ENCODE measurements at places on chromosomes 3 and 15. TPM values are rescaled to one million over a fixed set of nuclear protein-coding genes. Genes with fewer than 3 reads are reported as not detected.

DNA sequence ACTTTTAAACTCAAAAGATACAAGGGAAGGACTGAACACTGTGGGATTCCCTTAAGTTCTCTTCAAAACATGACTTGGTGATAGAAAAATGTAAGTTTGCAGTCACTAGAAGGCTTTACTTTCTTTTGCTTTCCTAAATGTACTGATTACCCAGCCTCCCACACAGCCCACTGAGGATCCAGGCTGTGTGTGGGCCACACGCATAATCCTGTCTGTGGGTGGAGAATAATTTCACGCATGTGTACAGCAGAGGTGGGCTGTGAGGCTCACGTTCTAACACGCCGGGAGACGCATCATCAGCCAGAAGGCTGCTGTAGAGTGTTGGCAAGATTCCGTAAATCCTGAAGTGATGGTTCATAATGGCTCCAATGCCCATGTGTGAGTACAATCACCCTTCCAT is 165.5 kb downstream of the CLSTN2 start:
- H3K4me1 ChIP-seq = no peaks in the 10 kb centered on the region
- H3K27ac ChIP-seq = no peak overlapping the region
- H3K27me3 ChIP-seq = no peaks in the 10 kb centered on the region

- H3K36me3 ChIP-seq = no peaks in the 10 kb centered on the region
- H3K4me1 ChIP-seq = no peaks in the 10 kb centered on the region
- no peak overlapping the region for H3K4me3 ChIP-seq
- no peak overlapping the region for H3K27ac ChIP-seq
Measured at GRCh38 chr3:74489050-74489792, 125.2 kb downstream of the CNTN3 start.

Gene DUOX2
- total RNA-seq = not detected

Gene MNS1
- 0.74 TPM for total RNA-seq

DNA sequence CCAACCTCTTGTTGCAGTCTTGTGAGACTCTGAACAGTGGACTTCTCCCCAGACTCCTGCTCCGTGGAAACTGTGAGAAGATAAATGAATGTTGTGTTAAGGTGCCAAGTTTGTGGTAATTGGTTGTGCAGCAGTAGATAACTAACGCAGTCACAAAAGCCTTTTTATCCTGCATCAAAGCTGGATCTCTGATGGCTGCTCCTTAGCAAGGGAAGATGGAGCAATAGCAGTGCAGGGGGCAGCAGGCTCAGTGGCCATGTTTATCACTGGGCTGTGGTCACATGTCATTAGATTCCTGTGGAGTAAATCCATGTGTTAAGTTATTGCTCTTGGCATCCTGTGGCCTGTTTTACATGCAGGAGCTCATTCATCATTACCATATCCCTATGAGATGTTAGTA is 13.5 kb downstream of the CMTM7 start:
- no peaks in the 10 kb centered on the region for H3K36me3 ChIP-seq
- H3K27me3 ChIP-seq = no peaks in the 10 kb centered on the region
- H3K4me3 ChIP-seq = no peak overlapping the region
- no peak for DNase-seq
- no peak overlapping the region for H3K27ac ChIP-seq

Gene CHDH
- total RNA-seq = 0.71 TPM

Gene SUSD5
- total RNA-seq = not detected

- no peak for DNase-seq
- H3K4me3 ChIP-seq = no peak overlapping the region
- no peak overlapping the region for H3K27ac ChIP-seq
- H3K4me1 ChIP-seq = no peaks in the 10 kb centered on the region
- H3K36me3 ChIP-seq = peaks cover 10% of the 10 kb centered on the region
Measured at GRCh38 chr15:82231233-82231632, 31.3 kb downstream of the EFL1 start.

Gene DPPA4
- total RNA-seq = not detected

DNA sequence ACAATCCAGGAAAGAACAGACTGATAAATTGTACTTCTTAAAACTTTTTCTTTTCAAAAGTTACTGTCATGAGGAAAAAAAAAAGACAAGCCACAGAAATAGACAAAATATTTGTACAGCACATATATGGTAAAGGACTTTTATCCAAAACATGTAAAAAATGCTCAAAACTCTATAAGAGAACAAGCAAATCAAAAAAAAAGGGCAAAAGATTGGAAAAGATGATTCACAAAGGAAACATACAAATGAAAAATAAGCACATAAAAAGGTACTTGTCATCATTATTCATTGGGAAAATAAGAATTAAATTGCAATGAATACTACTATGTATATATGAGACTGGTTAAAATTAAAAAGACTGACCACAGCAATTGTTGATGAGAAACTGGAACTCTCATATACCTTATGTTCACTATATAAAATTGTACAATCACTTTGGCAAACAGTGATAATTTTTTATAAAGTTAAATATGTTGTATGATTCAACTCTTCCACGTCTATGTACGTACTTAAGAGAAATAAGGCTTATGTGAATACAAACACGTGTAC is 39.7 kb downstream of the DIPK2A start:
- no peaks in the 10 kb centered on the region for H3K4me1 ChIP-seq
- H3K27me3 ChIP-seq = no peaks in the 10 kb centered on the region
- H3K4me3 ChIP-seq = no peak overlapping the region
- H3K27ac ChIP-seq = no peak overlapping the region
- DNase-seq = no peak

DNA sequence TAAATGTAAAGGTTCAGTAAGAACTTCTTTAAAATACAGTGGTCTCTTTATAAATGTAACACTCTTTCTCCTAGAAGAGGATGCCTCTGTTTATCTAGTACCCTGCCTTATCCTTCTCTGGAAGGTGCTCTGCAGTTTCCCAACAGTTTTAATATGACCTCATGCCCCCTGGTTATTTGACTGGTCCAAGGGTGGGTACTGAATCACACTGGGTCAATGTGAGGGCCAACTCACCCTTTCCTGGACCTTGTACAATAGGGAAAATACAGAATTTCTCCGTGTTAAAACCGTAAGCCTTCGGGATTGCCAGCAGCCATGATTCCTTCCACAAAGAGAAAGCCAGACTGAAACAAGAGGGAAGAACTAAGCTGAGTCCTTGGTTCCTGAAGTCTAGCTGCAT is 9.2 kb downstream of the DCBLD2 start:
- H3K27me3 ChIP-seq = no peaks in the 10 kb centered on the region
- H3K36me3 ChIP-seq = no peaks in the 10 kb centered on the region
- H3K27ac ChIP-seq = no peak overlapping the region
- no peak for DNase-seq
- H3K4me1 ChIP-seq = no peaks in the 10 kb centered on the region

GRCh38 chr3:135240426-135240825 is 445.4 kb downstream of the EPHB1 start:
- no peaks in the 10 kb centered on the region for H3K4me1 ChIP-seq
- no peak overlapping the region for H3K27ac ChIP-seq
- H3K36me3 ChIP-seq = no peaks in the 10 kb centered on the region
- DNase-seq = no peak
- H3K27me3 ChIP-seq = no peaks in the 10 kb centered on the region
- H3K4me3 ChIP-seq = no peak overlapping the region

DNA sequence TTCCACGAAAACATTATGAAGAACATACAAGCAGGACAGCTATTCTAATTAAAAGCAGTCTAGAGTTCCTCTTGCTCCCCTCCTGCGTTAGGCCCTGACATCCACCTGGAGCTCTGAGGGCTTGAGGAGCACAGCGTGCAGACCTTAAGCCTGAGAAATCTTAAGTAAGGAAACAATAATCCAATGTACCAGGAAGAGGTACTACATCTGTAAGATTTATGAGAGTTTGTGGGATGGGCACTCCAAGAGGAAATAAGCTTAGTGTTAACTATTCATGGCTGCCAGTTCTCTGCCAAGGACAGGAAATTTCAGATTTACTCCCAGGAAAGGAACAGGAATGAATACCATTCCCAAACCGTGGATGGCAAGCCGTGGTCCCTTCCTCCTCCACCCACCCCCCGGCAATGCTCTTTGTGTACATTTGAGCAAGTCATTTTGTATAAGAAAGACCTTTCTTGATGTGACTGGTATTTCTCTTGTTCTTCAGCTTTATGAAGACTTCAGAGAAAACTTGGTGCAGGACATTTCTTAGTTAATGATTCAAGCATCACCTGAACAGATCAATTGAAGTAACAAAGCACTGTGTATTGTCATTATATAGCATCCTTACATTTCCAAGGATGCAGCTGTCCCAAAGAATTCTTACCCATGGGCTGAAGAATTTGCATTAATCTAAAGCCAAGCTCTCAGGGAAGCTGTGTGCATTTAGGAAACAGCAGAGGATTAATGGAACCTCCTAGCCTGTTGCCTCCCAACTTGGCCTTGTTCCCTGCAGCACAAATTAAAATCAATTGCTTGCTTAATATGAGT is 28.8 kb upstream of the VILL start:
- no peak overlapping the region for H3K4me3 ChIP-seq
- H3K4me1 ChIP-seq = peaks cover 11% of the 10 kb centered on the region
- H3K27ac ChIP-seq = no peak overlapping the region
- no peak for DNase-seq
- H3K36me3 ChIP-seq = no peaks in the 10 kb centered on the region
- H3K27me3 ChIP-seq = no peaks in the 10 kb centered on the region

Gene ULK4
- total RNA-seq = 12.3 TPM

Gene FGF7
- not detected for total RNA-seq

- no peak for DNase-seq
- no peak overlapping the region for H3K4me3 ChIP-seq
- no peaks in the 10 kb centered on the region for H3K27me3 ChIP-seq
- H3K27ac ChIP-seq = no peak overlapping the region
- no peaks in the 10 kb centered on the region for H3K36me3 ChIP-seq
- no peaks in the 10 kb centered on the region for H3K4me1 ChIP-seq
Measured at GRCh38 chr15:95538693-95539092, 791.8 kb upstream of the NR2F2 start.

DNA sequence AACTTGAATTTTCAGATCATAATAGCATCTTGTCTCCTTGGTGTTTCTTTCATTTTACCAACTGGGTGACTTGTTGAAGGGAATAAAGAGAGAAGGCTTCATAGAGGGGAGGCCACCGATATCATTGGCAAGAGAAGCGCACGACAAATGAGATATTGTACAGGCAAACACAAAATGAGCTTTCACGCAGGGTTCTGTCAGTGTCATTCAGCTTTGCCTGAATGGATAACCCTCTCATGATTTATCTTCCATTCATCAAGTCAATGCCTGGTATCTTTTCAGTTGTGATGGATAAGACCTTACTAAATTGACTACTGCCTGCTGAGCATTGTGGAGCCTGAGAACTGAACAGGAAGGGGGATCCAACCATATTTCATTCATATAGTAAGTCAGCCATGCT is 188.6 kb upstream of the EPHA3 start:
- H3K4me3 ChIP-seq = no peak overlapping the region
- no peak overlapping the region for H3K27ac ChIP-seq
- H3K4me1 ChIP-seq = no peaks in the 10 kb centered on the region
- no peaks in the 10 kb centered on the region for H3K36me3 ChIP-seq
- no peak for DNase-seq

DNA sequence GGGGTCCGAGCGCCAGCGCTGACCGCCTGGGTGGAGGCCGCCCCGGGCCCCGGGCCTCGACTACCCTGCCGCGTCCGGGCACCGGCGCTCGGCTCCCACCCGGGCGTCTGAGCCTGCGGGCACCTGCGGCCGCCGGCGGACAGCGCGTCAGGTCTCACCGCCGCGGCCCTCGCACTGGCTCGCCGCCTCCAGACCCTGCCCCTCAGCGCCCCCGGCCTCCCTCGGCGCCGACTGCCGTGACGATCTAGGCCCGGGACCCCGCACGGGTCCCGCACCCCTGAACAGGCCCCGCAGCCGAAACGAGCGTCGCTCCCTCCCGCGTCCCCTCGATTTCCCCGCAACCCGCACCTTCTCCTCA is 297 bp downstream of the PRC1 start:
- no peaks in the 10 kb centered on the region for H3K36me3 ChIP-seq
- H3K4me1 ChIP-seq = peaks cover 13% of the 10 kb centered on the region
- H3K27me3 ChIP-seq = no peaks in the 10 kb centered on the region
- DNase-seq = no peak

DNA sequence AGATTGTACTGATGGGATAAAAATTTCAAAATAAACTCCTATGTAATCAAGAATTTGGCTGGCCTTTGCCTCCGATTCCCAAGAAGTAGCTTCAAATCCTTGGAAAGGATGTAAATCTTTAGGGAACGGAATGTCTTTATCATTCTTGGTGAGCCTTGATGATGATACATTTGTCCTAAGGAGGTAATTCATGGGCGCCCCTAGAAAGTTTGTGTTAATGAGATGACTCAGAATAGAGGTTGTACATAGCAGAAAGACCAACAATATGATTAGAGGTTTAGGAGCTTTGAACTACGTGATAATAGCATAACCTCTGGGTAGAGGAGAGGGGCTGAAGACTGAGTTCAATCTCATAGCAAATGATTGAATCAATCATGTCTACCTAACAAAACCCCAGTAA is 248.6 kb upstream of the SLITRK3 start:
- no peaks in the 10 kb centered on the region for H3K27me3 ChIP-seq
- H3K4me3 ChIP-seq = no peak overlapping the region
- H3K27ac ChIP-seq = no peak overlapping the region
- no peaks in the 10 kb centered on the region for H3K36me3 ChIP-seq
- DNase-seq = no peak

Gene VPS39
- 49.2 TPM for total RNA-seq

GRCh38 chr3:10574101-10574620 is 68.8 kb upstream of the ATP2B2 start:
- no peaks in the 10 kb centered on the region for H3K4me1 ChIP-seq
- no peaks in the 10 kb centered on the region for H3K36me3 ChIP-seq
- no peak overlapping the region for H3K4me3 ChIP-seq

DNA sequence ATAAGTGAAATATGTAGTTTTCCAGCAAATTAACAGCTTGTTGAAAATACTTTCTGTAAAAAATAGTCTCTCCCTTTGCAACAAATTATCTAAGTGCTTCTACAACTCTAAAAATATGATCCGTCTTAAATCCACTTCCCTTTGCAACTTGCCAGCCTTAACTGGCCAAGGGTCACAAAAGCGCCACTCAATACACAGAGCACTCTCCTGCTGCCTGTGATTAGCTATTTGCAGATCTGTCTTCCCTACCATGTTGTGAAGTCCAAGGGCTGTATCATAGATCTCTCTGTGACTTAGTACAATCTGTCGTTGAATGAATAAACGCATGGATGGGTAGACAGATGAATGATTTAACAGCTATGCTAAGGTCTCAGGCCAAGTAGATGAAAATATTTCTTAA is 76.2 kb downstream of the ITGB5 start:
- no peak overlapping the region for H3K4me3 ChIP-seq
- no peaks in the 10 kb centered on the region for H3K36me3 ChIP-seq
- H3K27ac ChIP-seq = no peak overlapping the region

Gene AADAC
- not detected for total RNA-seq

DNA sequence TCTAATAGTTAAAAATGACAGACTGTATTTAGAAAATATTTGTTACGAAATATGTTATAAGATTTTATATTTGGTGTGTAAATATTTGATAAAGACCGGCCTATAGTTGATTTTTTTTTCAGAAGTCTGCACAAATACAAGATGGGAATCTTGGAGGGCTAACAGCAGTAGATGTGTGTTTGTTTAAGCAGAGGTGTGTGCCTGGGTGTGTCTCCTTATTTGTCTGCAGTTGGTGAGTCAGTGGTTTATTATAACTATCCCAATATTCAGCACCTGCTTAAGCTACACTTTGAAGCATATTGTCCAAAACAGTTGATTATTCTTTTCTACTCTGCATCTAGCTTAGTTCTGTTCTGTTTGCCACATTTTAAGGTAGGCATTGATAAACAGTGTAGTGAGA is 12.4 kb downstream of the GLCE start:
- H3K4me3 ChIP-seq = no peak overlapping the region
- no peak overlapping the region for H3K27ac ChIP-seq
- H3K36me3 ChIP-seq = no peaks in the 10 kb centered on the region
